ENCODE measurements at places on chromosomes 13 and 19.

DNA sequence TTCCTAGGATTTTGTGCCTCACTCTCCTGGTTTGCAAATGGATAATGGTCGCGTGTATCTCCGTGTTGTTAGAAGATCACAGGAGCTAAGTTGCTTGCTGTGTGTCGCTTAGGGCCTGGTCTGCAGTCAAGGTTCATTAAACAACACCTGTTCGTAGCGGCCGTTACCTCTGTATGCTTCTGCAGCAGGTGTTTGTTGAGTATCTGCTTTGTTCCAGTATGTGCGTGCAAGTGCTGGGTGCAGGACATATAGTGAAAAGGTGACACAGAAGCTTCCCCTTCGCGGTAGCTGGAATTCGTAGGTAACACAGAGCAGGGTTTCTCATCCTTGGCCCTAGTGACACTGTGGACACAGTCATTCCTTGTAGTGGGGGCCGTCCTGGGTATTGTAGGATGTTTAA, 5.4 kb downstream of the MED25 start:
- no peak for DNase-seq

DNA sequence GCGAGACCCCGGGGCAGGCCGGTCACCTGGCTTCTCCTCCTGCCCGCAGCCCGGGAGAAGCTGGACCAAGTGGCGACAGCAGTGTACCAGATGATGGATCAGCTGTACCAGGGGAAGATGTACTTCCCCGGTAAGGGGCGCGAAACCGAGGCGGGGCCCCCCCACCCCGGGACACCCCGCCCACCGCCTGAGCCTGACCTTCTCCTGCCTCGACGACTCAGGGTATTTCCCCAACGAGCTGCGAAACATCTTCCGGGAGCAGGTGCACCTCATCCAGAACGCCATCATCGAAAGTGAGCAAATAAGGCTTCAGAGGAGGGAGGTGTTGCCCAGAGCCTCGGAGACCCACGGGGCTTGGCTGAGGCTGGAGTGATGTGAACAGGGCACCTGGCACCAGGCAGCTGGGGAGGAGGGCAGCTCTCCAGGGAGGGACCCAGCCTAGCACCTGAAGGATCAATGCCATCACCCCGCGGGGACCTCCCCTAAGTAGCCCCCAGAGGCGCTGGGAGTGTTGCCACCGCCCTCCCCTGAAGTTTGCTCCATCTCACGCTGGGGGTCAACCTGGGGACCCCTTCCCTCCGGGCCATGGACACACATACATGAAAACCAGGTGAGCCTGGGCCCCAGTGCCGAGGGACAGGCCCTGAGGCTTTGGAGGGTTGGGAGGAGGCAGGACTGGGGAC, 629 bp downstream of the IZUMO4 start:
- DNase-seq: no peak

DNA sequence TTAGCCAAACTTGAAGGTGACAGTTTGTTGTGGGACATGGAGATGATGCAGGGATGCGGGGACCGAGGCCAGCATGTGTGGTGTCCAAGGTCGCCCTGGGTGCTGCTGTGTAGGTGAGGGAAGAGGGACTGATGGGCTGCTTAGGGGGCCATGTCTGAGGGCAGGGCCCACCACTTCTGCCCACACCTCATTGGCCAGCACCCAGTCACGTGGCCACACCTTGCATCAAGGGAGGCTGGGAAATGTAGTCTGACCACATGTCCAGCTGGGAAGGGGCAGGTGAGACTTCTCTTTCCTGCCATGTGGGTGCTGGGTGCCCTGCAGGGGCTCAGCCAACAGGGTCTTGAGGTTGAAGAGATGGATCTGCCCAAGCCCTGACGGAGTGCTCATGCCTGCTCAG, 88.9 kb downstream of the KDM4B start:
- DNase-seq: no peak

DNA sequence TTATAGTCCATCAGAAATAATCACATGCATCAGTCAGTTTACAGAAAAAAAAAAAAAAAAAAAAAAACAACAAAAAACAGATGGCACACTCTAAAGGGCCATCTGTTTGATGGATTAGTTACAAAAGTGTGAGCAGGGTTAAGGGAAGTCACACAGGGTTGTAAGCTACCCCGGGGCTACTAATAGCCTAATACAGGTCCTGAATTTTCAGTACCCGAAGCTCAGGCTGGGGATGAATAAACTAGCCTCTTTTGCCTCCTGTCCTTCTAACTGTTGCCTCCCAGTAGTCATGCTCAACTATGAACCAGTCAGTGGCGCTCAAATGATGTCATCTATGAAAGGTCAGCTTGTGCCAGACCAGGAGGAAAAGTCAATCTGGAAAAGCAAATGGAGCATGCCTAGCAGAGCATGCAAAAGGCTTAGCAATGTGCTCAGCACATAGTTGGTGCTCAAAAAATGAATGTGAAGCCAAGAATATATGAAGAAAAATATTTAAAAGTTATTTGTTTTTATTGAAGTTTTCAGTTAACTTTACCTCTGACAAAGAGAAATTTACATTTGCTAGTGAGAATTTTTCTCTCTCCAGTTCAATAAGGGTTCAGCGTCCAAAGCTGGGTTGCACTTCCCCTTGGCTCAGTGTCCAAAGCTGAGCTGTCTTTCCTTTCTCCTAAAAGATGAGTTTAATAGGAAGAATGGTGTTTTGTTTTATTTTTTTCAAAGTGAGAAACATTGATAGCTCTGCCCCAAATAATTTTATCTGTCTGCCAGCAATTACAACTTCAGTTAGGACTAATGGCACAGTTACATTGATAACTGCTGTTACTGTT, 30.8 kb upstream of the LRCH1 start:
- no peak for DNase-seq

GRCh38 chr19:1987197-1988187, 28.0 kb downstream of the BTBD2 start:
- DNase-seq: no peak

- DNase-seq: no peak
Measured at GRCh38 chr13:60662595-60662994, 265.6 kb downstream of the TDRD3 start.

DNA sequence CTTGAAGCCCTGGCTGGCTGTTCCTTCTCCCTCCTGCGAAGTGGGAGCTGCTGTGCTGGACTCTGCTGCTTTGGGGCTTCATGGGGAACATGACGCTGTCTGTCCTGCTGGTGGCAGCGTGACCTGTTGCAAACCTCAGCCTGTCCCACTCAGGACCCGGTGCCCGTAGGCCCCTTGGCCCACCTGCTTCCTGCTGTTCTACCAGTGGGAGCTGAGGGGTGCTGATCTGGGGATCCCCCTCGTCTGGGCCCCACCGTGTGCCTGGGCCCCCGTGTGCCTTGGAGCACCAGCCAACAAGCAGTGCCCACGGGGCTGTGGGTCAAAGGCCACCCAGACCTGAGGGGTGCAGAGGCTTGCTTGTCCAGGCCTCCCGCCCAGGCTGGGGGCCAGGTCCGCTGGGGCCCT, 5.3 kb downstream of the SPPL2B start:
- DNase-seq: no peak

GRCh38 chr19:43505186-43505456, 575 bp upstream of the PHLDB3 start:
- no peak for DNase-seq

GRCh38 chr19:45879055-45879454, 6.9 kb downstream of the IRF2BP1 start:
- DNase-seq: no peak

- DNase-seq: no peak
Measured at GRCh38 chr13:30618930-30619279, 1.2 kb downstream of the USPL1 start.

- no peak for DNase-seq
Measured at GRCh38 chr19:39524495-39524894, 8.2 kb downstream of the EID2B start.

DNA sequence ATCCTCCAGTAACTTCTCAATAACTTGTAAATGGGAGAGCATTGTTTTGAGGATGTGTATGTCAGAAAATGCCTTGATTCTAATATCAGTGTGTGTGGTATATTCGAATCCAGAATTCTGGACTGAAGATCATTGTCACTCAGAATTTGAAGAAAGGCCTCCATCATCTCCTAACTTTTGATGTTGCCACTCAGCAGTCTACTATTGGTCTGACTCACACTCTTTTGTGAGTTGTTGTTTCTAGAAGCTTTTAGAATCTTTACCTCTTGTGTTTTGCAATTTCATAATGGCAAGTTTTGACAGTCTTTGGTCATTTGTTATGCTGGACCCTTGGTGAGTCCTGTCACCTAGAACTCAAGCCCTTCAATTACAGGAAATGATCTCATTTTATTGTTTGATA, 77.0 kb downstream of the RUBCNL start:
- no peak for DNase-seq

DNA sequence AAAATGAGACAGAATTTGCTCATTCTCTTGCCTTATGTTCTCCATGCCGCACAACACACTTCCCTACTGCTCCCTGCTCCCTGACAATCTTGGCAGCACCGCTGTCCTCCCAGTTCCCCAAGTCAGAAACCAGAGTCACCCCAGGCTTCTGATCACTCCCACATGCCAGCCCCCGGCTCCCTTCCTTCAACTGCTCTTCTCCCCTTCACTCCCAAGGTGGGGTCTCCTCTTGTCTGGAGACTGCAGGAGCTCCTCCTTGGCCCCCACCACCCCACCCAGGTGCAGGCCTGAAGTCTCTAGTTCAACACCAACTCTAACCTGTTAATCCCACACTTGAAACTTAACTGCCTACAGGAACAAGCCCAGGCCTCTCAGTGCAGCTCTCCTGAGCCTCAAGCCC, 16.8 kb upstream of the AKAP8 start:
- no peak for DNase-seq

- no peak for DNase-seq
Measured at GRCh38 chr19:3696660-3696995, 3.6 kb downstream of the PIP5K1C start.

DNA sequence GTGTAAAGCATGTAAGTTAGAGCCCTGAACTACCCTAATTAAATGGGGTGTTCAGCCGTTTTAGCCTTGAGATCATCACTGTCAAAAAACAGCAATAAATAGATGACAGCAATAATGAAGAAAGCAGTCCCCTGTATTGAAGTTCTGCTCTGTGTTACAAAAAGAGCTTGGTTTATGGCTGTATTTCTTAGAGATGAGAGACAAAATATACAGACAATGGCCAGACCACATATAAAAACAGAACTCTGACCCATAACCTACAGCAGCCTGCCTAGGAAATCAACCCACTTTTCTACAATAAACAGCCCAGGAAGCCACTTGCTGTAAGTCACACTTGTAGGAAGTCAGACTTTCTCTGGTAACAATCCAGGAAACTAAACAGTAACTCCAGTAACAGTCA, 10.8 kb downstream of the IGFL3 start:
- DNase-seq: no peak

DNA sequence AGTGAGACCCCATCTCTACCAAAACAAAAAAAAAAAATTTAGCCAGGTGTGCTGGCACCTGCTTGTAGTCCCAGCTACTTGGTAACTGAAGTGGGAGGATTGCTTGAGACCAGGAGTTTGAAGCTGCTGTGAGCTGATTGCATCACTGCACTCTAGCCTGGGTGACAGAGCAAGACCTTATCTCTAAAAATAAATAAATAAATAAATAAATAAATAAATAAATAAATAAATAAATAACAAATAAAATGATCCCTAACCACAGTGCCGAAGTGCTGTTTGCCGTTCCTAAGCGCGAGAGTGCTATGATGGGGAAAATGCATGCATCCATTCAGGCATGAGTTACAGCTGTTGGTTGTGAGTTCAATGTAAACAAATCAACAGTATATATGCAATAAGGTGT, 27.2 kb downstream of the WDR88 start:
- no peak for DNase-seq

Measured in activated CD8-positive, alpha-beta memory T cell treated with anti-CD3 and anti-CD28 coated beads, Interleukin-2, amount 50 U/mL, for 48 hours (primary cell).